NCI-H2171 (cell line): ENCODE measurements at places on chromosomes 7 and 10.

GRCh38 chr10:88896372-88896993 is 16.4 kb downstream of the STAMBPL1 start:
- no peak for DNase-seq

GRCh38 chr7:31284106-31284505 is 56.4 kb downstream of the NEUROD6 start:
- DNase-seq, result peak; percentile 93

- DNase-seq, result no peak
Observed at GRCh38 chr10:101894266-101894665, 50.7 kb upstream of the KCNIP2 start.

DNA sequence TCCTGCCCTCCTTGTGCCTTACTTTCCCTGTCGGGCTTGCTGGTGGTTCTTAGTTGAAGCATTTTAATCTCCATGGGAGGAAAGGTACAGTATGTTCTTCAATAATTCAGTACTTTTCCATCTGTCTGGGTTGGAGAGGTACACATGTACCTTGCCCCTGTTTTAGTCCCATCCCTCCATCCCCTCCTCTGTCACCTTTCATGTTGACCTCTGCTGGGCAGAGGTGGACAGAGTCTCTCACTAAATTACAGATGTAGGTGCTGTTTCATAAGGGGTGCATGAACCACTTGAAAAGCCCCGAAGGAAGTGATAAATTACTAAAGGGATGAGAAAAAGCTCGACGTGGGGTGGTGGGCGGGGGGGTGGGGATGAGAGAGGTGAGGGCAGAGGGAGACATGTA is 5.4 kb downstream of the AGFG2 start:
- DNase-seq, result no peak

DNA sequence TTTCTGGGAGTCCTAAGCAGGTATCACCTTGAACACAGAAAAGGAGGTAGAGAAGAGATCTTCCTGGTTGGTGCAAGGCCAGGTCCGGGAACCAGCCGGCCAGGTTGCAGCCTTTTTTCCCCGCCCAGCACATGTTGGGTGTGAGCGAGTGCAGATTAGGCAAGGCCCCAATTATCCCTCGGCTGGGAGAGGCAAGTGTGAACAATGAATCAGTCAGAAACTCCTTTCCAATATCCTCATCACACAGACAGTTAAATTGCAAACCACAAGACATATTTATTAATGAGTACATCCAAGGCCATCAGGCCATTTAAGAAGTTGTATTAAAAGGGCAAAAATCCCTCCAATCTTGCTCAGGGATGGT is 115.0 kb upstream of the AFAP1L2 start:
- no peak for DNase-seq

DNA sequence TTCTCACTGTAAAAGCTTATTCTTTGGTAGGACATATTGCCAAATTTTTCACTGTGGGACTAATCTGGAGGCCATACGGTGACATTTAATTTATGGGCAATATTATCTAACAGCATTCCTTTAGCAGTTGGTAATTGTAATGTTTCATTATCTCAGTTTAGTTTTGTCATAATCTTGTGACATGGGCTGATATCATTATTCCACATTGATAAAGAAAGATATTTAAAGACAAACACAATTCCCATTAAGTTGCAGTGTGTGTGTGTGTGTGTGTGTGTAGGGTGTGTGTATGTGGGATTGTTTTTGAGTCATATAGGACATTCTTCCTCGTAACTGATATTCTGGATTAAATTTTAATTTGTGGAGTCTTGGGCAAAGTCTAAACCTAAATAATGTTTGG is 238.5 kb downstream of the PRKG1 start:
- no peak for DNase-seq

- no peak for DNase-seq
Observed at GRCh38 chr7:150420242-150420641, 30.2 kb upstream of the GIMAP8 start.

GRCh38 chr7:4828720-4829383 is 33.0 kb downstream of the PAPOLB start:
- no peak for DNase-seq
